ENCODE measurements at places on chromosomes 6 and 20. TPM values are rescaled to one million over a fixed set of nuclear protein-coding genes. Genes with fewer than 3 reads are reported as not detected.

GRCh38 chr6:80329496-80329895, 223.0 kb downstream of the BCKDHB start:
- no peak for DNase-seq

GRCh38 chr6:73177221-73177944, 47.9 kb downstream of the KHDC1L start:
- DNase-seq = no peak

The GPANK1 gene
- 7.7 TPM for total RNA-seq

The TRPC4AP gene
- 27.6 TPM for total RNA-seq

The PAX1 gene
- not detected for total RNA-seq
